Fibroblast of lung (primary cell): ENCODE measurements at places on chromosomes 3 and 15.
A peak's percentile ranks its signal among the peaks of the same experiment; 100 is the strongest.

GRCh38 chr3:51063053-51063452 is 322.0 kb upstream of the MANF start:
- DNase-seq = no peak

- no peak for DNase-seq
Measured at GRCh38 chr3:100231668-100232067, 29.1 kb upstream of the TBC1D23 start.

DNA sequence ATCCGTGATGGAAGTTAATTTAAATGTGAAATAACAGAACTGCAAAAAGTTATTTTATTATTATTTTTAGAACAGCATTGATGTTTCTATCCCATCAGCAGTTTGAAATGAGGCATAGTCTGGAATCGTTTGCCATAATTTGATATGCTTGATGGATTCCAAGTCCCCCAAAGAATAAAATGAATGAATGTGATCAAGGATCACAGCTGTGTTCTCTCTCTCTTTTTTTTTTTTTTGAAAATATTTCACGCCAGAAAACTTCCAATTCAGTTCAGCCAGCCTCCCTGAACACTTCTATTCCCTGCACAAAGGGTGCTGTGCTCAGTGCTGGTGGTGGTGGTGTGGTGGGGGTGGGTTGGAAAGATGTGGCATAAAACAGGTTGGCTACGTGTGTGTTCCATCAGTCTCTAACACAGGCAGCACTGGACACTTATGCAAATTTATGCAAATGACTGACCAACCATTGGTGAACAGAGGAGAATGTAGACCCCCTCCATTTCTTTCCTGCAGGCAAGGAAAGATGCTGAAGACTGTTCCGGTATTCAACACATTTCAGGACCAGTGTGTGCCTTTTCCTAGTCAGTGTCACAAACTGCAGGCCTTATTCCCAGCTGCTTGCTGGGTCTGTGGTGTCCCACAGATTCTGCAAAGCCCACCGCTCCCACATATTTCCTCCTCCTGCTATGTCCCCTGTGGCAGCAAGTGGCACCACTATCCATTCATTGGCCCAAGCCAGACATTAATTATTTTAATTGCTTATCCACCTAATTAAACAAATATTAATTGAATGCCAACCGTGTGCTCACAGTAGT is 10.6 kb downstream of the ARNT2 start:
- no peak for DNase-seq

GRCh38 chr3:133376810-133377209 is 23.0 kb upstream of the BFSP2 start:
- peak; percentile 7 for DNase-seq

DNA sequence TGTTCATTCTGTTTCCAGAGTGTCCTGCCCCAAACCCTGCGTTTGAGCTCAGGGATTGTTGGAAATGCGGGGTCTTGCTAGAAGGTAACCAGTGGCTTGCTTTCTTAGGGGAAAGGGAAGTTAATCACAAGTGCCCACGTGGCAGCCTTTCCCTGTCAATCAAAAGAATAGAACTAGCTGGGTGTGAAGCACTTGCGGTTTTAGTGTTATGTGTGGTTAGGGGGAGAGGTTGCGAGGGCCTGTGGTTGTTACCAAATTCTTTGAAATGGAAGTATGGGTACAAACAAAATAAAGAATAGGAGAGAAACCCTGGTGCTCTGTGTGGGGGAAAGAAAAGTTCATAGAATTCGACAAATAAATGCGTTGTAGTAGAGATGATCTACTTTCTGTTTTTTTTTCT is 67.6 kb downstream of the FNDC3B start:
- DNase-seq = no peak

DNA sequence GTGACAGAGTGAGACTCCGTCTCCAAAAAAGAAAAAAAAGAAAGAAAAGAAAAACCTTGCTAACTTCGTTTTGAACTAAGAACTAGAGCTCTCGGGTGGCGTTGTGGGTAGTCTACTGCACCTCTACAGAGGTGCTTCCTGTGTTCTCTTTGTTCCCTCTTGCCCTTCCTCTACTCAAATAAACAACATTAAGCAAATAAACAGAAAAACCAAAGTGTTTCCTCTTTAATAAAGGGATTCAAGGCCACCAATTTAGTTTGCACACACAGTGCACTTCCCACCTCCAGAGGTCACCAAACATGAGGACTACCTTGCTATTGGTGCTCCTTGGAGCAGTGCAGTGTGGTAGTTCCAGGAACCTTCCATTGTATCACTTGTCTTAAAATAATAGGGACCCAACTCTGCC is 354.2 kb upstream of the TBL1XR1 start:
- DNase-seq = no peak

GRCh38 chr3:39323494-39323893 is 6.0 kb upstream of the CCR8 start:
- DNase-seq = no peak

- no peak for DNase-seq
Measured at GRCh38 chr3:127384717-127385539, 97.1 kb upstream of the PRR20G start.

DNA sequence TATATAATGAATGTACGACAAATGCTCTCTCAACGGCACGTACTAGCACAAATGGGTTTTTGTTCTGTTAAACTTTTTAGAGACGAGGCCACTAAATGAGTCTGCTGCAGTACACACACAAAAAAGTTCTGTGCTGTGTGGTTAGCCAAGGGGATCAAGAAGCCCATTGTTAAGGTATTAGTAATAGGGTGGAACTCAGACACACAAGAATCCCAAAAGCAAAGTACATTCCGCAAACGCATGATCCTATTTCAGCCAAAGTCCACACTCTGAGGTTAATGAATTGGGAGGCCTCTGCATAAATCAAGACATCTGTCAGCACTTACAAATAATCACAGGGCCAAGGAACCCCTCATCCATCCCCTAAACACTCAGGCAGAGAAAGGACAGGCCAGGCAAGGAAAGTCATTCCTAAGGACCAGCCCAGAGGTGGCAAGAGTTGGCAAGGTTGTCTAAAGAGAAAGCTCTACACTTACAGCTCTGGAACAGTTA is 12.1 kb downstream of the OSBPL10 start:
- peak; percentile 94 for DNase-seq

DNA sequence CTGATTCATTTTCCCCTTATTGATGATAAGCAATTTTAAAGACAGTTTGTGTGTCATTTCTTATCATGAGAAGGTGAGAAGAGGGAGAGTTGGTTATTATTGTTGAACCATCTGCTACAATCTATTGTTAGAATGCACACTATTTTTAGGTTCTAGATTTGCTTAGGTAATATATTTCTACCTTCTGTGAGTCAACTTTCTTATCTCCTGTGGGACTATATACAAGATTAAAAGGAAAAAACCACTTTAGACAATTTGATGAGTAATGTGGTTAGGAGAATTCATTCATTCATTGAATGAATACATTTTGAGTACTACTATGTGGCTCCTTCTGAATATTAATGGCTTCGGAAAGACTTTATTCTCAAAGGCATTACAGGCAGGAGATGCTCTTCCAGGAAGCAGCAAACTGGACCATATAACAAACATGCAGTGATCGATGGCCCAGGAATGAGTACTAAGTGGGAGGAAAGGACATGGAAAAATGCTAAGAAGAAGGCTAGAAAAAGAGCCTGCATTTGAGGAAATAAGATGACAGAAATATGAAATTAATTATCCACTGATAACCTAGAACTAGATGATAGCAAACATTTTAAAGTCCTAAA is 22.4 kb downstream of the SPTSSB start:
- DNase-seq = peak; percentile 83

GRCh38 chr3:3065876-3066275 is 44.3 kb downstream of the IL5RA start:
- peak; percentile 69 for DNase-seq

DNA sequence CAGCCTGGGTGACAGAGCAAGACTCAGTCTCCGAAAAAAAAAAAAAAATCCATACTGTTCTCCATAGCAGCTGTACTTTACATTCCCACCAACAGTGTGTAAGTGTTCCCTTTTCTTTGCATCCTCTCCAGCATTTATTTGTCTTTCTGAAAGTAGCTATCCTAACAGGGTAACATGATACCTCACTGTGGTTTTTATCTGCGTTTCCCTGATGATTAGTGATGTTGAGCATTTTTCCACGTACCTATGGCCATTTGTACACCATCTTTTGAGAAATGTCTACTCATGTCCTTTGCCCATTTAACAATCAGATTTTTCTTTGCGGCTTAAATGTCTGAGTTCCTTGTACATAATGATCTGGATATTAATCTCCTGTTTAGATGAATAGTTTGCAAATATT is 119.3 kb downstream of the RFX7 start:
- no peak for DNase-seq

DNA sequence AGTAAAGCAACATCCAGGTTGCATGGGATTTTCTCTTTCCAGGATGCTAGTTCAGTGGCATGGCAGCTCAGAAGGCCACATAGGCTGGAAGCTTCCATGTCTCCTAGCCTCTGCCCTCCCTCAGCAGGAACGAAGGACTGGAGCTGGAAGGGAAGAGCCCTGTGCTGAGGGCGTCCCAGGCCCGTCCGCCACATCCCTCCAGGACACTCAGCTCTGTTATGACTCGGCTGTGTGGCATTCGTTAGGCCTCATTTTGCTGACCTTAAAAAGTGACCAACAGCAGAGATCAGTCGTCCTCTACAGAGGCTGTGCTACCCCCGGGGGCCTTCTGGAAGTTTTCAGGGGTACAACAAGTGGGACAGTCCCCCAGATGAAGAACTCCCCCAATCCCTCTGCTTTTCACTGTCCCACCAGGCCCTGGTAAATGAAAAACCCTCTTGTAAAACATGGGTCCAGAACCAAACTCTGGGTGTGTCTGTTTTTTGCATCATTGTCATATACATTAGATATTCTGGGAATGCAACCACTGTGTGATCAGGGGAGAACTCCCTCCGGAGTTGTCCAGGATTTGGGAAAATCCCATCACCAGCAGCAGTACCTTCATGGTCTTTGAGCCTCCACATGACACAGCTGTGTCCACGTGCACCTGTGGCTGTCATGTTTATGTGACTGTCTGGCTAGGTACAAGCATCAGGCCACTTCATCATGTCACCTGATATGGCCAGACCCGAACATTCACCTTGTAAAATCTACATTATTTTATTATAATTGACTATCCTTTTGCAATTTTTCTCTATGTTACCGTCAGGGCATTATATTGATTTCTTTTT is 149.9 kb downstream of the OR4M2 start:
- DNase-seq = no peak

GRCh38 chr15:65916664-65917406 is 47.5 kb downstream of the RAB11A start:
- peak; percentile 59 for DNase-seq

GRCh38 chr15:82139823-82140268 is 94.0 kb upstream of the MEX3B start:
- DNase-seq = peak; percentile 58

DNA sequence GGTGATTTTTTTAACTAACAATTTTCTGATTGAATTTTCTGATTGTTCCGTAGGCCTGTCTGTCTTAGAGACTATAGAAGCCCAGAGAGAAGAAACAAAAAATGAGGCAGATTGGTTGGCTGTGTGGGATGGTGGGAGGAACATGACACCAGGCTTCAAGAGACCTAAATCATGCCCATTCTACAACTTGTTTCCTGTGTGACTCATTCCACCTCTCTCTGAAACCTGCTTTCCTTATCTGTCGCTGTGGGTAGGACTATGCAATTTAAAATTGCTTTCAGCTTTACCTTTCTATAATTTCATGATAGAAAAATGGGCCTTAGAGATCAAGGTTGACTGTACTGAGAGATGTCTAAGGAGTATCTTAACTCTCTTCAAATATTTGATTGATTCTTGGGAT is 44.5 kb downstream of the OXNAD1 start:
- peak; percentile 86 for DNase-seq

DNA sequence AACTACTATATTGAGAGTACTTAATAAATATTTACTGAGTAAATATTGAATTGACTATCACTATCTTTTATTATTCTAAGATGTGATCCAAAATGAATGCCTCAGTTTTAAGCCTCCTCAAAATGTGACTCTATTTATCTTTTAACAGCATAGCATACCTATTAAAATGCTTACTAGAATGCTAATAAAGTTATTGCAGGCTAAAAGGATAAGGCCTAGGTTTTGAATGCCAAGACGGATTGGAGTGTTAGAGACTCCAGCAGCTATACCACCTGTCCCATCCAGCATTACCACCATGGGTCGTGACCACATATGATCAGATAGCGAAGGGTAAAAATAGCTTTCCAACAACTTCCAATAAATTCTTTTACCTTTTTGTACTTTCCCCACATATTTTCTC is 64.7 kb upstream of the MYRIP start:
- DNase-seq = no peak

GRCh38 chr3:41318520-41318919 is 119.2 kb downstream of the CTNNB1 start:
- DNase-seq = no peak

- DNase-seq = peak; percentile 24
Measured at GRCh38 chr3:99475229-99475628, 163.2 kb upstream of the COL8A1 start.

DNA sequence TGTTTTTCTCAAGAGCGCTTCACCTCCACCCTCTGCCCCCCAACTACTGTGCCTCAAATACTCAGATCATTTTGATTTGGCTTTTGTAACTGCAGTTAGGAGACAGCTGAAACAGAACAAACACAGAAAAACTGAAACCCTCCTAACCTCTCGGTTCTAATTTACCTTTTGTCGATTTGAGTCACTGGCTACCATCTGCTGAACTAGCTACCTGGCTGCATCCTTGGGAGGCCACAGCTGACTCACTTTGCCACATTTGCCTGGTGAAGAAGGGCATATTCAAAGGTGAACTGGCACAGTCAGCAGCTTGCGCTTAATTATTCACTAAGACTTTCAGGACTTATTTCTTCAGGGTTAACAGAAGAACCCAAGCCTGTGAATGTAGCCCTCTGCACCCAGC is 117.7 kb downstream of the FOXB1 start:
- no peak for DNase-seq

DNA sequence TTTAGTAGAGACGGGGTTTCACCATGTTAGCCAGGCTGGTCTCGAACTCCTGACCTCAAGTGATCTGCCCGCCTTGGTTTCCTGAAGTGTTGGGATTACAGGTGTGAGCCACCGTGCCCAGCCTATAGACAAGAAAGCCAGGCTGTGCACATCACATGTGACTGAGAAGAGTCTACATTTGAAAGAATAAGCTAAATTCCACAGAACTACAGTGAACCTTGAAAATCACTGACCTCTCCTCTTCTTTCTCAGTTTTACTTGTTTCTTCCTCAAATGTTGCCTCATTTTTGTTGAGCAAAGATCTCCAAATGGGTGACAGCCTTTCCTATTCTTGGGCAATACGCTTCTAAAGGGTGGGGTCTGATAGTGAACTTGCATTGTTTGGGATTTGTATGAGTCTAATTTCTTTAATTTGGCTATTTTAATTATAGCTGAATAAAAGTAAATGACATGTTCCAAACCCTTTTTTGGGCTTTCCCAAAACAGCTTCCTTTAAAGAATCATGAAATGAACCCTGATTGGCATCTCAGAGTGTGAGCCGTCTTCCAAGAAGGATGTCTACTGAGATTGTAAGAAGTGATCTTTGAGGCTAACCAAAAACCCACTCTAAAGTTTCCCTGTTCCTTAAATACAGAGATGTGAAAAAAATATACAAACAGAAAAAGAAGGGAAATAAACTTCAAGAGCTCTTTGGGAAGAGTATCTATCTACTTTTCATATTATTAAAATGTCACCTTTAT is 21.6 kb upstream of the SPTBN5 start:
- no peak for DNase-seq
